Left cardiac atrium (tissue), 4 donors: ENCODE measurements at places on chromosomes 6 and 20.
A peak's percentile ranks its signal among the peaks of the same experiment; 100 is the strongest.

DNA sequence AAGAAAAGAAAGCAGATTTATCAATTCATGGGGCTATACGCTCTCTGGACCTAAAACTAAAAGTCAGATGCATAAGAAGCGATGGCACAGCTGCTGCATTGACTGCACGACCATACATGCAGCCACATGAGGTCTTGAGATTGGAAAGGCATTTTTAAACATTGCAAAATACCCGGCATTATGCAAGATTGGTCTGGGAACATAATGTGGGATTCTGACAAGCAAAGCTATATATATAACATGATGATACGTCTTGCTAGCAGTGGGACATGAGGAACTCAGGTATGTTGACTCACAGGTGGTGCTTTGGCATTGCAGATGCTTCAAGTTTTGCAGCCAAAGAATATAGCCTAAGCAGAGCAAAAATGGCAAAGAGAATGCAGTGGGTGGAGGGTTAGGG, 55.1 kb downstream of the SAMD3 start:
- DNase-seq: no peak

DNA sequence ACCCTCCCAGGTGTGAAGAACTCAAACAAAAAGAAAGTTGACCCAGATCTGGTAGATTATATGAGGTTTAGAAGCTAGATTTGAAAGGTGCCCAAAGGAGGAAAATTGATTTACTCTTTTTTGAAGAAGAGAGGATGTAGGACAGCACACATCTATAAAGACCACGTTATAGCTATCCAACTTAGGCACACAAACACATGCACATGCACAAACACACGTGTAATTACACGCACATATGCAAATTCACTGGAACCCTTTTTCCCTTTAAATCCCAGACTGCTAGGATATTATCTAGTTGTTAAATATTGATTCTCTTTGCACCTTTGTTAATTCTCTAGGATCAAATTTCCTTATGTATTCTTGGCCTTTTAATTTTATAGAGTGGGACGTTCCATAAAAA, 272.8 kb upstream of the TBX18 start:
- DNase-seq: no peak

DNA sequence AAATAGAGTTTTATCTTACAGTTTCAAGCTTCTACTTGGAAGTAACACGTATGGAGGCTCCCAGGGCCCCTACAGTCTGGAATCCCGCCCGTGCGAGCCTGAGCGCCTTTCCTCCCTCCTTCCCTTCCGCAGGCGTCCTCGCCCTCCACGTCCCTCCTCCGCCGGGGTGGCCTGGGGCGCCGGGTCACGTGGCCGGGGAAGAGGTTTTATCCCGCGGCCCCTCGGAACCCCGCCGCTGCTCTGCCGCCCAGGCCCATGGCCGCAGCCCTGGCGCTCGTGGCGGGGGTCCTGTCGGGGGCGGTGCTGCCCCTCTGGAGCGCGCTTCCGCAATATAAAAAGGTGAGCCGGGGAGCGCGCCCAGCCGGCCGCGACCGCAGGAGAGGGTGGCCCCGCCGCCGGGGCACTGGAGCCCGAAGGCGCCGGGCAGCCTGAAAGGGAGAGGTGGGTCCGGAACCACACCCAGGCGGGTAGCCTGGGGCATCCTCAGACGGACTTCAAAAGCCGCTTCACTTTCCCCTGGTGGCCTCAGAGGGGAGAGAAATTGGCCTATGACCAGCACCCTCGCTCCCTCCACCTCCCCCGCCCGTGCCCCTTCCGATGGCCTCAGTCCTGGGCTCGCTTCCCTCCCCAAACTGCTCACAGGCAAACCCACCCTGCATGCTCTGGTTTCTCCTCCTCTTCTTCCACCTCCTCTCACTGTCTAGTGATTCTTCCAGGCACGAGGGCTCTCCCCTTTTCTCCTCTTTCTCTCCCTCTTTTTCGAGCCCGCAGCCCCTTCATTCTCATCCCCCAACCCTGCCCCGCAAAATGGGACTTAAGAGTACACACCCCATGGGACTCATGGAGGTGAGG, at the start of gene CLPSL2:
Gene CLPSL2, plus strand, starts transcription at position 235 of the 852 bp plus-strand sequence. Its CDS starts 21 bp downstream, at position 256.
- no peak for DNase-seq

DNA sequence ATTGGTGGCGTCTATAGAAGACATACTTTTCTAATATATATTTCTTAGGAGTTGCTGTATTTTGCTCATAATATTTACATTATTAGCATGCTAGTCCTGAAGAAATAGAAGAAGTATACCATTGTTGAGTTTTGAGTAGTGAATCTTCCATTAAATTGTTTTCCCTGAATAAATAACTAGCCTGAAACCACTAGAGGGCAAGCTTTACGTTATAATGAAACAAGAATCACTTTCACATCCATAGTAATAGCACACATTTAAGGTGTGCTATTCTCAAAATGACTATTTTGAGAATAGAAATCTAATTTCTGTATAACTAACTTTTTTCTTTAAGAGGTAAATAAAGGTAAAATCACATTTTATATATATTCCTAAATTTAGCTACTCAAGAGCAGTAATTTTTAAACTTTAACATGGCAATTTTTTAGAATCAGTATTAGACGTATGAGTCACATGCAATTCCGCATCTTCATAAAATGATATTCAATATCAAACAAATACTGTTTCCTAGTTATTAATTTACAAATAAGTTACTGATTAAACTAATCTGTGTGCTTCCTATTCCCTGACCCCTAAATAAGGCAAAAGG, 213.2 kb upstream of the MANEA start:
- DNase-seq: no peak

DNA sequence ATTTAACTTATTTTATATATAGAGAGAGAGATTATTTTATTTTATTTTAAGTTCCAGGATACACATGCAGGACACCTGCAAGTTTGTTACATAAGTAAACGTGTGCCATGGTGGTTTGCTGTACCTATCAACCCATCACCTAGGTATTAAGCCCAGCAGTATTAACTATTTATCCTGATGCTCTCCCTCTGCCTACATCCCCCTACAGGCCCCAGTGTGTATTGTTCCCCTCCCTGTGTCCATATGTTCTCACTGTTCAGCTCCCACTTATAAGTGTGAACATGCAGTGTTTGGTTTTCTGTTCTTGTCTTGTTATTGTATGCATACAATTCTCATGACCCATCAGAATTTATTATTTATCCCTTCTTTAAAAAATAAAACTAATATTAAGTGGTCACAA, 34.6 kb downstream of the FKBP1C start:
- no peak for DNase-seq

- peak; percentile 43 for DNase-seq
Measured at GRCh38 chr6:6599468-6599873, 11.0 kb downstream of the LY86 start.

DNA sequence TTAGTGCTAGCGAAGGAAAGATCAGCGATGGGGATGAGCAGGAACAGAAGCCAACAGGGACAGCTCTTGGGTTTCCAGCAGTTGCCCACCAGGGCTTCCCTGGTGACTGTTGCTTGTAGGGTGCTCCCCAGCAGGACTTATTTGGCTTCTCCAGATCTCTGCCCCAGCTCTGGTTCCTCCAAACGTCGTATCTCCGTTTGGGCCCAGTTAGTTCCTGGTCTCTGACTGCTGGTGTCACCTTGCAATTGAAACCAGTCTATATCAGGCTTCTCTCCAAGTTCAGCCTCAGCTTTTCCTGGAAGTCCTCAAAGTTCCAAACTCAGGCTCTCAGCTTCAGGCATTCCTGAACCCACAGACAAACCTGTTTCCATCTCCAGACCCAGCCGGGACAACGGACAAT, 70.8 kb upstream of the NXT1 start:
- DNase-seq: no peak

DNA sequence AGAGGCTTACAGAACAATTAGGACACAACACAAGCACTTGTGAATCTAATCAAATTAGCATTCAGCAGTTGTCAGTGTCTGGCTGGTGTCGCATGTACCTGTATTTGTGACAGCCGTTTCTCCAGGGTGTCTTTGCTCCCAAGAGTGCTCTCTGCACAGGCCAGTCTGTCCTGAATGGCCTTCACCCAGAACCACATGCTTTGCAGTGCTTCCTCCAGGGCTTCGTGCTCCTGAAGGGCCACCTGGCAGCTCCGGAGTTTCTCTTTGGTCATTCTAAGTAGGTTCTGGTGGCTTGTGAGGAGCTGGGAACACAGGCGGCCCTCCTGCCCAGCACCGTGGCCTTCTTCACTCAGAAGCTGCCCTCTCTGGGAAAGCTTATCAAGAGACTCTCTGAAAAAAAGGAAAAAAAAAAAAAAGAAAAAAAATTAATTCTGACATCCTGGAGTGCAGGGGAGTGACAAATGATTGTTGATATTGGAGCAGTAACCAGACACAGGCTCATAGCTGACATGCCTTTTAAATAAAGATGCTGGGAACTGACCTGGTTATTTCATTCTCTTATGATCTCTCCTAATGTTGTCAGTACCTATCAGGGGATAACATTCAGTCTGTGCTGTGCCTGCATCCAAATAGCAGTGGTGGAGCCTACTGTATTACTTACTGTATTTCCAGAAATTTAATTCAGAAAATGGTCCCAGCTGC, 245.8 kb downstream of the SYNE1 start:
- DNase-seq: no peak

- no peak for DNase-seq
Measured at GRCh38 chr20:44911264-44911921, 1.5 kb downstream of the PABPC1L start.

- DNase-seq: no peak
Measured at GRCh38 chr6:114061741-114062140, 90.8 kb upstream of the HDAC2 start.

DNA sequence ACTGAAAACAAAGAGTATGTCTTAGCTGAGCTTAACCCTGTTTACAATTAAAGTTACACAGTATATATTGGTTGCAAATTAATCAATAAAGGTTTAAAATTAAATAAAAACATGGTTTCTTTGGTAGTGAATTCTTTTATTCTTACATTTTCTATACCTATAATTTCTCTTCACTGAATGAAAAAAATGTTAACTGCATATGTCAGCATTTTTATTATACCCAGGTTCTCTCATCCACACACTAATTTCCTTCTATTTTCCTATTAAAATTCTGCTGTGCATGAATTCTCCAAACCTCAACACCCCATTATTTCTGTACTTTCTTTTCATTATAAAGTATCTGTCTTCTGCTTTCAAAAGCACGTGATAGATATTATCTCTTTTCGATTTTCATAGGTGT, 91.9 kb downstream of the TBC1D32 start:
- no peak for DNase-seq
